ENCODE measurements at places on chromosomes 2 and 18. TPM values are rescaled to one million over a fixed set of nuclear protein-coding genes. Genes with fewer than 3 reads are reported as not detected.
A peak's percentile ranks its signal among the peaks of the same experiment; 100 is the strongest.

DNA sequence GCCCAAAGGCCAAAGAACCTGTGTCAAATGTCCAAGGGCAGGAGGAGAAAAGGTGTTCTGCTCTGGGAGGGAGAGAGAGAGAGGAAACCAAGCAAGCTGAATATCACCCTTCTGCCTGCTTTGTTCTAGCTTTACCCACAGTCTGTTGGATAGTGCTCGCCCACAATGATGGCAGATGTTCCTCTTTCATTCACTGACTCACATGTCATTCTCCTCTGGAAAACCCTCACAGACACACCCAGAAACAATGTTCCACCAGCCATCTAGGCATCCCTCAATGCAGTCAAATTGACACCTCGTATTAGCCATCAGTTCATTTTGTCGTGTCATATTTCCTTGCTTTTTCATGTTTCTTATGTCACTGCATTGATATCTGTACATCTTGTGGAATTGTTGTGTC, 150.3 kb downstream of the UBR3 start:
- no peaks in the 10 kb centered on the region for H3K36me3 ChIP-seq
- H3K27ac ChIP-seq = no peak overlapping the region
- no peaks in the 10 kb centered on the region for H3K4me1 ChIP-seq
- H3K4me3 ChIP-seq = no peak overlapping the region
- DNase-seq = no peak

DNA sequence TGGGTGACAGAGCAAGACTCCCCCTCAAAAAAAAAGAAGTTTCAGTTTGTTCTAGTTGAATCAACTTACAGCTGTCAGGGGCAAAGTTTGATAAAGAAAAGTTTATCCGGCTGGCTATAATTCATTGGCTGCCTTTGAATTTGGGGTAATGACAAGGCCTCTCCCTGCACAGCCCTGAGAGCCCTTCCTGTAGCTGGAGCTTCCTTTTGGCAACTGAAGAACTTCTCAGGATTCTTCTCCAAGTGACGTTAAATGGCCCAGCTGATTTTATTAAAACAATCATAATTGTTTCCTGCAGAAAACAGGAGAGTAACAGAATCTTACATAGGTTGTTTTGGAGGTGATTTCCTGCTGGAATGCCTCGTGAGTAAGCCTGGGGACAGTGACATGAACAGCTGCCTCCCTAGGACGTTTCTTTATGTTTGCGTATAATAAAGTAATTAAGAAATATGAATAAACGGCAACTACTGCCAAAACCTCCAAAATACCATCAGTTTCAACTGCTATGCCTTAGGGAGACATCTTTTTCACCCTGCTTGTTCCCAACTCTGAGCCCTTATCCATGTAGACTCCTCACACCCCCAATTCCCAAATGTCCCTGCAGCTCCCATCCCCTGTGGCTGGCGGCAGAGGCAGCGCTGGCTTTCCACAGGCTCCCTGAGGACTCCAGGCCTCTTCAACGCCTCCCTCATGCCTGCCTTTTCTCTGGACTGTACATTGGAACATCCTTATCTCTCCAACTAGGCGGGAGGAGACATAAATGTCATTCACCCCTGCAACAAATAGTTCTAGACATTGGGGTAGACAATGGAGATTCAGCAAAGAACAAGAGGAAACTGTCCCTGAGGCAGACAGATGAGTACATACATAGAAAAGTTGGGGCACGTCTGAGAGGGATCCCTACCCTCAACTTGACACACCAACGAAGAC, 59.2 kb upstream of the FZD7 start:
- H3K4me1 ChIP-seq = no peaks in the 10 kb centered on the region
- no peak overlapping the region for H3K4me3 ChIP-seq
- no peaks in the 10 kb centered on the region for H3K36me3 ChIP-seq
- H3K27me3 ChIP-seq = no peaks in the 10 kb centered on the region
- no peak for DNase-seq

DNA sequence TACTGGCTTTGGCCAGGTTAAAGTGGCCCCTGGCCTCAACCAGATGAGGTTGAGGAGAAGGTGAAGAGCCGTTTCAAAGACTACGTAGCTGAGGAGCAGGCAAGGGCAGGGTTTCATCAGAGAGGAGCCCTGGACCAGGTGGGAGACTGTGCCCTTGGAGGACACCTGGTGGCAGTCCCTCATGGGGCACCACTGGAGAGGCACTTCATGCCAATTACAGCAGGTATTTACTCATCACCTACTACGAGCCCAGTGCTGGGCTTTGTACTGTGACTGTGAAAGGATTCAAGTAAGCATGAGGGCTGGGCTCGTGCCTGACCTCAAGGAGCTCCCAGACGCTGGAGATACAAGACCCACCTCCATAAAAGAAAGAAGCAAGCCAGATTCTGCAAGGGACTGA, 37.6 kb downstream of the SMAD7 start:
- no peak overlapping the region for H3K4me3 ChIP-seq
- H3K36me3 ChIP-seq = no peaks in the 10 kb centered on the region
- H3K4me1 ChIP-seq = no peaks in the 10 kb centered on the region
- no peak overlapping the region for H3K27ac ChIP-seq

The PCARE gene
- under 0.01 TPM for total RNA-seq

The CCDC85A gene
- 3.6 TPM for total RNA-seq

DNA sequence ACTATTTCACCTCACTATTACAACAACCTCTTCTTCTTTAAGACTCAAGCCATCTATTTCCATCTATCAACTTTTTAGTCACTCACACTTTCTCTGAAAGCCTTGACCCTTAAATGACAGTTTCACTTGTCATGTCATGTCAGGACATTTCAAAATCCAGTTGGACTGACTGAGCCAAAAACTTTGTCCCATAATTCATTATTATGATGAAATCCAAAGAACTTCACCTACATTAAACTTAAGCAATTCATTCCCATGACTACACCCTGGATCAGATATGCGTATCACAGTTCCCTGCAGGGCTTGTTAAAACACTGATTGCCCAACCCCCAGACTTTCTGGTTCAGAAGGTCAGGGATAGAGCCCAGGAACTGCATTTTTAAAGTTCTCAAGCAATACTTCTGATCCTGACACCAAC, 26.5 kb downstream of the LDAH start:
- H3K27ac ChIP-seq = no peak overlapping the region
- no peaks in the 10 kb centered on the region for H3K4me1 ChIP-seq
- DNase-seq = no peak

The CABYR gene
- 1.3 TPM for total RNA-seq

The PLA2R1 gene
- 19.7 TPM for total RNA-seq

GRCh38 chr2:136116813-136117390, 1.0 kb downstream of the CXCR4 start:
- no peaks in the 10 kb centered on the region for H3K36me3 ChIP-seq
- no peaks in the 10 kb centered on the region for H3K4me1 ChIP-seq
- no peak for DNase-seq

The NT5DC4 gene
- not detected for total RNA-seq

- H3K4me1 ChIP-seq = peaks cover 4% of the 10 kb centered on the region
- no peak overlapping the region for H3K4me3 ChIP-seq
- H3K27me3 ChIP-seq = peaks cover 4% of the 10 kb centered on the region
These were observed 1.5 kb downstream of the AQP4 start for GRCh38 chr18:26863921-26864497.

GRCh38 chr2:162233197-162233596, 10.0 kb downstream of the FAP start:
- H3K27ac ChIP-seq = peak overlapping the region; percentile 39
- H3K4me3 ChIP-seq = no peak overlapping the region
- DNase-seq = no peak

- H3K36me3 ChIP-seq = no peaks in the 10 kb centered on the region
- peaks cover 19% of the 10 kb centered on the region for H3K27me3 ChIP-seq
These were observed at the start of gene NTSR2 for GRCh38 chr2:11669454-11670291. Gene NTSR2, minus strand, starts transcription at chr2:11670195. Its CDS starts 66 bp downstream, at chr2:11670129.

The CCDC178 gene
- total RNA-seq = under 0.01 TPM

The FKBP7 gene
- 24.3 TPM for total RNA-seq

The LRRTM4 gene
- 0.81 TPM for total RNA-seq

DNA sequence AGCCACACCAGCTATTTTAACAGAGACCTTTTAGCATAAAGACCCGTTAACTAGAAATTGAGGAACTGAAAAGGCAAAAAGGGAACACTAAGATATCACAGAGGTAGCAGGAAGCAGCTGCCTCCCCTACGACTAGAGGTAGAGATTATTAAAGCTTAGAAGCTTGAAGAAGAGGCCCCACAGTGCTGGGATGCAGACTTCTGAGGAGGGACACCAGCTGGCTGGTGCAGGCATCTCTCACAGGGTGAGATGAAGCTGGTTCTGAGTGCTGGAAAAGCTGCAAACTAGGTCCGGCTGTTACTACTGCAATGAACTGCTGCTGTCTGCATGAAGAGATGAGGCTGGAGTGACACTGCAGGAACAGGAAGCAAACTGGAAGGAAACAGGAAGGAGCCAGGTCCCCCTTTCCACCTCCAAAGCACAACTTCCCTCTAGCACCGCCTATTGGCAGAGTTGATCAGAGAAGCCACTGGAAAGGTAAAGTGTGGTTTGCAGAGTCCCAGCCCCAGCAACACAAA, 61.2 kb upstream of the MRPS9 start:
- DNase-seq = no peak
- no peak overlapping the region for H3K4me3 ChIP-seq
- no peaks in the 10 kb centered on the region for H3K27me3 ChIP-seq
- H3K27ac ChIP-seq = no peak overlapping the region
- no peaks in the 10 kb centered on the region for H3K36me3 ChIP-seq

DNA sequence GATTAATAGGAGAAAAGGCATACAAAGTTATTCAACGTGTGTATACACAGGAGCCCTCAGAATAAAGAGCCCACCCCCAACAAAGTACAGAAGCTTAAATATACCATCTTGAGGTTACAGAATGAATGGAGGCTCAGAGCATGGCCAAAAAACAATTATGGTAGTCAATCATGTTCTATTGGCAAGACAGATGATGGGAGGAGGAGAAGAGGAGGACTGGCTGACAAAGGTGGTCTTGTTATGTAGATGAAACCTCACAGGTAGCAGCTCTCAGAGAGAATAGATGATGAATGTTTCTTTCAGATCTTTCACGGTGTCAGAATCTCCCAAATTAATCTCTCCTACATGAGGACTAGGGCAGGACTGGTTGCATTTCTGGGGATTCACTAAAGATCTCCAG, 66.0 kb downstream of the ARL4C start:
- H3K27me3 ChIP-seq = no peaks in the 10 kb centered on the region
- DNase-seq = no peak
- H3K27ac ChIP-seq = no peak overlapping the region
- no peaks in the 10 kb centered on the region for H3K36me3 ChIP-seq
- no peak overlapping the region for H3K4me3 ChIP-seq

DNA sequence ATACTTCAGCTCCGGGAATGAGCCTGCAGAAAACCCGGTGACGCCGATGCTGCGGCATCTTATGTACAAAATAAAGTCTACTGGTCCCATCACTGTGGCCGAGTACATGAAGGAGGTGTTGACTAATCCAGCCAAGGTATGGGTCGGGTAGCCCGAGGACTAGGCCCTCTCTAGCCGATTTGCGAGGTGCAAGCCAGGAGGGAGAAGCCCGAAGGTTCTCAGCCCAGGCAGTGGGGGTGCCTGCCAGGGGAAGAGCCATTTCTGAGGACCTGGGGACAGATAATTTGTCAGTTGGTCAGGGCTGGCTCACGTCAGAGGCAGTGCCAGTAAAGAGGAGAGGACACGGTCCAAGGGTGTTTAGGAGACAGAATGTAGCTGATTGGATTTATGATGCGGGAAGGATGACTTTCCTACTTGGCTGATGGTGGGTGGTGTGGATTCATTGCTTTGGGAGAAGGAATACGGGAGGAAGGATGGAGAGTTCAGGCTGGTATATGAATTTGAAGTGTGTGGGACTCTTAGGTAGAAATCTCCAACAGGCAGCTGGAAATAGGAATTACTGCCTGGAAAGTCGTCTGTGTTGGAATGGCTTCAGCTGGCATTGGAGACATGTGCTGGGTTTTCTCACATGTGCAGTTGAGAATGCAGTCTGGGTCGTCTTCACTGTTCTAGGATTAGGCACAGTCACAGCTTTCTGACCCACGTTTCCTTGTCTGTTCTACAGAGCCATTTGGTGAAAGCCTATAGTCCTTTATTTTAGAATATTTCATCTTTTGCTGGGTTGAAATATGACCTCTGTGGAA, 874 bp downstream of the NDUFAF7 start:
- H3K4me1 ChIP-seq = peaks cover 54% of the 10 kb centered on the region
- no peaks in the 10 kb centered on the region for H3K27me3 ChIP-seq

GRCh38 chr2:18605115-18605514, 15.7 kb upstream of the NT5C1B start:
- DNase-seq = no peak
- H3K4me3 ChIP-seq = no peak overlapping the region
- H3K27ac ChIP-seq = no peak overlapping the region
- peaks cover 12% of the 10 kb centered on the region for H3K4me1 ChIP-seq
- H3K36me3 ChIP-seq = no peaks in the 10 kb centered on the region

The GTF2A1L gene
- total RNA-seq = 21.8 TPM

The SKOR2 gene
- total RNA-seq = not detected

The ALK gene
- 1.2 TPM for total RNA-seq

- H3K4me3 ChIP-seq = peak overlapping the region; percentile 54
- H3K27ac ChIP-seq = peak overlapping the region; percentile 38
- peaks cover 7% of the 10 kb centered on the region for H3K27me3 ChIP-seq
- DNase-seq = no peak
These were observed 627 bp downstream of the CDCA7 start for GRCh38 chr2:173355132-173355865.

- no peaks in the 10 kb centered on the region for H3K36me3 ChIP-seq
- no peak overlapping the region for H3K27ac ChIP-seq
- no peaks in the 10 kb centered on the region for H3K4me1 ChIP-seq
These were observed 46.5 kb upstream of the SULT1C3 start for GRCh38 chr2:108193251-108193650.

DNA sequence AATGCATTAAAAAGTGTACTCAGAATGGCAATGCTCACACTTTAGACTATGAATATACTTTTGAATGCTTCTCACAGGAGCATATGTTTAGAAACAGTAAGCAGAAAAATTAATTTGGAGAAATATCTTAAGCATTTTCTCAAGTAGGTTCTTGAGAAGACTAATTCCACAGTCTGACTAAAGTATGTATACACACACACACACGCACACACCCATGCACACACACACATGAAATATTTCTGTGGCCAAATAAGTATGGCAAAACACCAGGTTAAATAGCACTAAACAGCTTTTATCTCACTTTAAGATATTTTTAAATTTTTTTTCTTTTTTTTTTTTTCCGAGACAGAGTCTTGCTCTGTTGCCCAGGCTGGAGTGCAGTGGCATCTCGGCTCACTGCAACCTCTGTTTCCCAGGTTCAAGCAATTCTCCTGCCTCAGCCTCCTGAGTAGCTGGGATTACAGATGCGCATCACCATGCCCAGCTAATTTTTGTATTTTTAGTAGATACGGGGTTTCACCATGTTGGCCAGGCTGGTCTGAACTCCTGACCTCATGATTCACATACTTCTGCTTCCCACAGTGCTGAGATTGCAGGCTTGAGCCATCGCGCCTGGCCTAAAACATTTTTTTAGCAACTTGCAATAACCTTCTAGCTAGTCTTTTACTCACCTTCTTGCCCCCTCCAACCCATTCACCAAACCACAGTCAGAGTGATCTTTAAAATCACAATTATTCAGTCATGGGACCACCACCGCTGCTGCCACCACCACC, 67.5 kb upstream of the SCG2 start:
- no peaks in the 10 kb centered on the region for H3K4me1 ChIP-seq
- H3K4me3 ChIP-seq = no peak overlapping the region
- no peak for DNase-seq
- H3K27me3 ChIP-seq = no peaks in the 10 kb centered on the region
- H3K27ac ChIP-seq = no peak overlapping the region

Measured in sigmoid colon (tissue), 7 donors.